ENCODE measurements at places on chromosomes 7 and 10.

GRCh38 chr10:37535459-37536246 lies 321.8 kb downstream of the ZNF248 start:
- DNase-seq, result no peak

- no peak for DNase-seq
These were observed 496.9 kb downstream of the CCSER2 start for GRCh38 chr10:84825330-84825729.

DNA sequence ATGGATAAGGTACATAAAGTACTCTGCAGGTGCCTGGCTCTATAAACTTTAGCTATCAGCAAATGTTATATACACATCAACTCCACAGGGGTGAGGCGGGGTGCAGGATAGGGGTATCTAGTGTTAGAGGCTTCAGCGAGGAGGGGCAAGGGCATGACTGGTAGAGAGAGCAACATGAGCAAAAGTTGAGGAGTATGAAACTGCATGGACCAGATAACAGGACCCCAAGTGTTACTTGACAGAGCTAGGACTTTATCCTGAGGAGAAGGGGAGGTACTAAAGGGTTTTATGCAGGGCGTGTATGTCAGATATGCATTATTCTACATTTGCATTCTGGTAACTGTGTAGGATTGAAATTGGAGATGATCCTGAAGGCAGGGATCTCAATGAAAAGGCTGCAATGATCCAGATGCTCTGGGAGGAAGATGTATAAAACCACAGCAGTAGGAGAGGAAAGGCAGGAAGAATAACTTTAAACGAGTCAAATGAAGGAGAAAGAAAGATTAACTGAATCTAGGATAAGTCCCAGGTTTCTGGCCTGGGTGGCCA lies 109.8 kb upstream of the FAM133B start:
- DNase-seq, result no peak

- no peak for DNase-seq
These were observed 34.9 kb downstream of the BAIAP2L1 start for GRCh38 chr7:98365863-98366561.

DNA sequence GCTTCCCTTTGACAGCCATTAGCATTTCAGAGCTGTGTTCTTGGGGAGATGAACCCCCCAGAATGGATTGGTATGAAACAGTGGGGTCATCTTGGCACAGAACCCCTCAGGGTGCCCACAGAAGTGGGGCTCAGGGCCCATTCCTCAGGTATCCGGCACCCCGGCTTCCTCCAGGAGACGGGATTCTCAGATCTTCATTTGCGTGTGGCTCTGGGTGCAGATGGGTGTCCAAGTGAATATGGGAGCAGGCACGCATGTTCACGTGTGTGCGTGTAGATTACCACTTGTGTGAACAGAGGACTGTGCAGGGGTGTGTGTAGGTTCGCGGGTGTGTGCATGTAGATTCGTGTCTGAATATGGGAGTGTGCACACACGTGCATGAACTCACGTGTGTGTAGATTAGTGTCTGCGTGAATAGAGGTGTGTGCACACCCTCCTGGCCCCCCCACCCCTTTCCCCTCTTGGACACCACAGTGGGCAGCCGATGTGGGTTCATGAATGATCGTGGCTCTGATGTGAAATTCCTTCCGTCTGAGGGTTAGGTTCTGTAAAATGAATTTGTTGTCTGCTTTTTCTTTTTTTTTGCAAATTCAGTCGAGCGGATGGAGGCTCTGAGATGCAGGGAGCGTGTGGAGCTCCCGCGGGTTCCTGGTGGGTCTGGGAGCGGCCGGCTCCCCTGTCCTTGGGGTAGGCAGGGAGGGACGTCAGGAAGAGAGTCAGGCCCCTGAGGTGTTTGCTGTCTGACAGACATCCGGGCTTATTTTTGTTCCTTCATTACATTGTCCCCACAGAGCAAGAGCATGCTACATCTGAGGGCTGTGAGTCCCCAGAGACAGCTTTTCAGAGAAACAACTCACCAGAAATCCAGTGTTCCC lies 7.4 kb downstream of the ELFN1 start:
- no peak for DNase-seq

DNA sequence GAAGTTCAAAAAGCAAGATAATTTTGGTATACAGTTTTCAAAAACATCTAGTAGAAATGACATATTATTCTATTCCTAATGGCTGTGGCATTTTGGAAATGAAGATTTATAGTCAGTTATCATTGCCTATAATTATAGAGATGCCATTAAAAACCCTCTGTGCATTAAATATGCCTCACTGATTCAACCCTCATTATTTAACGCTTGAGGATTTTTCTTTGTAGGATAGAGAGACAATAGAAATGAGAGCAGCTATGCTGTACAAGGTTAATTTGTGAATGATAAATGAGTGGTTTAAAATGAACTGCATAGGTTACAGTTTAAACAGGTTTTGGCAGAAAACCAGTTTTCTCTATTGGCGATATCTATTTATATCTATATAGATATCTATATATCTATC lies 32.2 kb upstream of the SEMA3A start:
- no peak for DNase-seq

GRCh38 chr7:78563191-78563590 lies 764.6 kb downstream of the PHTF2 start:
- DNase-seq, result no peak
